Islet precursor cell (in vitro differentiated cells): ENCODE measurements at places on chromosomes 7 and 10.

DNA sequence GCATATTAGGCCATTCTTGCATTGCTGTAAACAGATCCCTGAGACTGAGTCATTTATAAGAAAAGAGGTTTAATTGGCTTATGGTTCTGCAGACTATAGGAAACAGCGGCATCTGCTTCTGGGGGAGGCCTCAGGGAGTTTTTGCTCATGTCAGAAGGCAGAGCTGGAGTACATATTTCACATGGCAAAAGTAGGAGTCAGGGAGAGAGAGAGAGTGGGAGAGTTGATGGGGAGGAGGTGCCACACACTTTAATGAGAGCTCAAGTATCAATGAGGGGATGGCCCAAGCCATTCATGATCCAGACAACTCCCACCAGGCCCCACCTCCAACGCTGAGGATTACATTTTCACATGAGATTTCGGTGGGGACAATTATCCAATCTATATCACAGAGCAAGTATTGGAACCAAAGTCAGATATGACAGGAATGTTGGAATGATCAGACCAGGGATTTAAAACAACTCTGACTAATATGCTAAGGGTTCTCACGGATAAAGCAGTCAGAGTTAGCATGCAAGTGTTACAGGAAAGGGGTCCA, 795.3 kb upstream of the CELF2 start:
- DNase-seq = no peak

- DNase-seq = no peak
These were observed 25.6 kb downstream of the DNA2 start for GRCh38 chr10:68446179-68446578.

GRCh38 chr7:140261105-140261486, 84.3 kb upstream of the KDM7A start:
- no peak for DNase-seq

- no peak for DNase-seq
These were observed 14.9 kb downstream of the MINPP1 start for GRCh38 chr10:87519582-87519981.

GRCh38 chr7:112174192-112174591, 32.0 kb downstream of the DOCK4 start:
- no peak for DNase-seq

DNA sequence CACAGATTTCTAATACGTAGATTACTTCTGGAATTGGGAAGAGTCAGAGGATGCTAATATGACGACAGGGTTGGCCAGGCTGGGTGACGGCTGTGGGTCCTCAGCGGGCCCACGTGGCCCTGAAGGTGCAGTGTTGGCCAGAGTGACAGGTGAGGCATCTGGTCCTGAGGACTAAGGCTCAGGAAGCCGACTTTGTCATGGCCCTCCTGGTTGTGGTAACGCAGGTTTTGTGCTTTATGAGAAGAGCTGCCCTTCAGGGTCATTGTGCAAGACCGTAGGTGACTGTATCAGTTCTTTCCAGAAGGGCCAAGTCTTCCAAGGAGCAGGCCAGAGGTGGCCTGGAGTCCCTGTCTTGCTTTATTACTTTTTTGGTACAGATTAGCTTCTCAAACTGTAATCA, 2.5 kb downstream of the EIF3B start:
- no peak for DNase-seq

- no peak for DNase-seq
These were observed 14.1 kb downstream of the MICU1 start for GRCh38 chr10:72611783-72612182.

DNA sequence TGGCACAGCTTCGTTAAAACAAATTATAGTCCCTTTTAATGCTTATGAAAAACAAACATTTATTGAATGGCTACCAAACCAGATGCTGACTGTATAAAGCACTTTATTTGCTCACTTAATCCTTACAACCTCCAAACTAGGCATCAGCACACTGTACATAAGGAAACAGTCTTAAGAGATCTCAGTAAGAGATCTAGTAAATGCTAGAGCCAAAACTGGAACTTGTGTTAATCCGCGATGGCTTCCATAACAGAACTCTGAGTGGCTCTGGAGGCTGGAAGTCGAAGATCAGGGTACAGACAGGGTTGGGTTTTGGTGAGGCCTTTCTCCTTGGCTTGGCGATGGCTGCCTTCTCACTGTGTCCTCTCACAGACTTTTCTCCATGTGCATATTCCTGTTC, 27.0 kb downstream of the PDZD8 start:
- no peak for DNase-seq

DNA sequence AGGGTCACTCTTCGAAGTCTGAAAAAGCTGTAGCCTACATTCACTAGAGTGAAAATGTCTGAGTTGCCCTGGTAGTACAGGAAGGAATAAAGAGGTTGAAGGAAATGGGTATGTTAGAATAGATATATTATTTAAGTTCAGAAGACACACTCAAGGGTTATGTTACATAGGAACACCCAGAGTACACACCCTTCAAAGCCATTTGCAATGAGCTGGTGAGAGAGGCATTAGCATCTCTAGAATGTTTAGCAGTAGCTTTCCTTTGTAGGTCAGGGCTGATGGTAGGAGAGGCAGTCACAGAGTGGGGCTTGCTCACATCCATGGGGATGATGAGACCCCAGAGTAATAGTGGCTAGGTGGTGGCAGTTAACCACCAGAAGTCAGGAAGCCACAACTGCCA, 221.2 kb downstream of the SLC25A13 start:
- DNase-seq = no peak

GRCh38 chr10:100468978-100469377, 6.2 kb downstream of the WNT8B start:
- DNase-seq = no peak

DNA sequence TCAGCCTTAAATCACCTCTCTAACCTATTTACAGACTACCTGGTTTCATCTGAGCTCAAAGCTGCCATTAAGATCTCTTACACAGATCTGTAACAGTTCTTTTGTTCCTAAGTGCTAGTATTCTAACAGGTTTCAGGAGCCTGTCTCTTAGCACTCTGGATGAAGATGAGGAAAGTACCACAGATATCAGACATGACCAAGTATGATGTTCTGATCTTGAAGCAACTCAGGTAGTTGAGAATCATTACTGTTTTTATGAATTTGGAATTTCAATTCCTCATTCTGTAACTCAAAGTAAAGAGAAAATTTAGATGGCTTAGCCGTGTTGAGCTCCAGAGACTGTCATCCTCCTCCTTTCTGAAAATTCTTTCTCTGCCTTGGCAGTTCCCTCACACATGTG, 30.8 kb downstream of the CCDC186 start:
- no peak for DNase-seq

DNA sequence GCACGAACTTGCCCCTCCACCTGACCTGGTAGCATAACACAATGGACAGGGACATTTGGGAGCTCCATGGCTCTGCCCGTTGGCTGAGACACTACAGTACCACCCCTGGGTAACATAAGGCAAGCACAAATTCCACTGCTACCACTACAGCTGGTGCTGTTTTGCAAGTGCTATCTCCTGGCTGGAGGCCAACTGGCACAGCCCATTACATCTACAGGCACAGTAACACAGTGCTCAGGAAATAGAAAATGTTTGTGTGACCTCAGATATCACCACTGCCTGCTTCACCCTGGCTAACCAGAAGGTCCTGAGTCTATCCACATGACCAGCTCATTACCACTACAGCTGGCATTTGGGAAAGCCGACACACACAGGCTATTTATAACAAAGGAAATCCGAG, 631.1 kb upstream of the MBL2 start:
- no peak for DNase-seq

DNA sequence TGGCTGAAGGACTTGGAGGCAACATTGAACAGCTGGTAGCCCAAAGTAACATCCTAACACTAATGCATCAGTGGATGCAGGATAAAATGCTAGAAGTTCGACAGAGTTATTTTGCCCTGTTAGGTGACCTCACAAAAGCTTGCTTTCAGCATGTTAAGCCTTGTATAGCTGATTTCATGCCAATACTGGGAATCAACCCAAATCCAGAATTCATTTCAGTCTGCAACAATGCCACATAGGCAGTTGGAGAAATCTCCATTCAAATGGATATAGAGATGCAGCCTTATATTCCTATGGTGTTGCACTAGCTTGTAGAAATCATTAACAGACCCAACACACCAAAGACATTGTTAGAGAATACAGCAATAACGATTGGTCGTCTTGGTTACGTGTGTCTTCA, 62.9 kb downstream of the CCSER2 start:
- no peak for DNase-seq

DNA sequence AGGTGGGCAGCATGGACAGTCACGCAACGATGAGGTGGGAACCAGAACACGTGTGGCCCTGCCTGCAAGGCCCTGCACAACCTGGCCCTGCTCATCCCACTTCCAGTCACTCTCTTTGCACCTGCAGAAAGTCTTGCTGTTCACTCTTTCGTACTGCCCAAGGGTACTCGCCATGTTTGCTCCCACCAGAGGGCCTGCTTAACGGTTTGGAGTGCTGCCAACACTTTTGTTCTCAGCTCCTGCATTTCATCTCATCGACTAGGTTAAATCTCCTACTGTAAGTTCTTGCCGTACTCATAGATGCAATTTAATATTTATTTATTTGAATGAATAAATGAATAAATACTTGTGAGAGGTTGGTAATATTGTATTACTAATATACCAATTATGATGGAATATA, 315.3 kb downstream of the SDK1 start:
- DNase-seq = no peak
